Small intestine (tissue), 16 donors: ENCODE measurements at places on chromosomes 11 and 22. TPM values are rescaled to one million over a fixed set of nuclear protein-coding genes. Genes with fewer than 3 reads are reported as not detected.

Gene VSIG10L2
- not detected for polyA plus RNA-seq

Gene CDKN1C
- 29.7 TPM for polyA plus RNA-seq

Gene CABP2
- not detected for polyA plus RNA-seq

Gene APOA4
- polyA plus RNA-seq, result 9,049 TPM
